Vagina (tissue), 2 donors: ENCODE measurements at places on chromosomes 5 and 9. TPM values are rescaled to one million over a fixed set of nuclear protein-coding genes. Genes with fewer than 3 reads are reported as not detected.

The INSL4 gene
- not detected for total RNA-seq

The SMIM15 gene
- 33.1 TPM for total RNA-seq

The ARL10 gene
- total RNA-seq: 9.8 TPM

The ELAVL2 gene
- 2.2 TPM for total RNA-seq

The GABRB2 gene
- under 0.01 TPM for total RNA-seq

The MLANA gene
- total RNA-seq: not detected

The TRAF1 gene
- total RNA-seq: 6.9 TPM

The FREM1 gene
- total RNA-seq: 2.7 TPM

The NEUROG1 gene
- total RNA-seq: not detected

The BBLN gene
- 134 TPM for total RNA-seq

The WNK2 gene
- 24.8 TPM for total RNA-seq

The PCDHA10 gene
- 0.25 TPM for total RNA-seq

The GPR21 gene
- total RNA-seq: not detected

DNA sequence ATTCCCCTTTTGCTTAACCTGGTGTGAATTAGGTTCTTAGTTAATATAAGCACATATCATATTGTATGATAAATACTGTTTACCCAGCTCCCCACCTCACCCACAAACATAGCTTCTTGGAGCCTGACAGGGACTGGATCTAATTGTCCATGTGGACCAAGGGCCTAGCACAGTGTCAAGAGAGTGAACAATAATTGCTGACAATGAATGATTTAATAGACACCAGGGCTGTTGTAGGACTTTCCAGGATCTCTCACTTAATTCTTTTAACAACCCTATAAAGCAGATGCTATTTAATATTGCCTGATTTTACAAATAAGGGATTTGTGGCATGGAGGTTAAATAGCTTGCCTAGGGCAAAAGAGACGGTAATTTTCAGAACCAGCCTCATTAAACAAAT, 24.8 kb downstream of the AK3 start:
- H3K27me3 ChIP-seq: no peaks in the 10 kb centered on the region
- peaks cover 40% of the 10 kb centered on the region for H3K36me3 ChIP-seq
- no peaks in the 10 kb centered on the region for H3K4me1 ChIP-seq
- H3K4me3 ChIP-seq: no peak overlapping the region
- no peak overlapping the region for H3K27ac ChIP-seq

DNA sequence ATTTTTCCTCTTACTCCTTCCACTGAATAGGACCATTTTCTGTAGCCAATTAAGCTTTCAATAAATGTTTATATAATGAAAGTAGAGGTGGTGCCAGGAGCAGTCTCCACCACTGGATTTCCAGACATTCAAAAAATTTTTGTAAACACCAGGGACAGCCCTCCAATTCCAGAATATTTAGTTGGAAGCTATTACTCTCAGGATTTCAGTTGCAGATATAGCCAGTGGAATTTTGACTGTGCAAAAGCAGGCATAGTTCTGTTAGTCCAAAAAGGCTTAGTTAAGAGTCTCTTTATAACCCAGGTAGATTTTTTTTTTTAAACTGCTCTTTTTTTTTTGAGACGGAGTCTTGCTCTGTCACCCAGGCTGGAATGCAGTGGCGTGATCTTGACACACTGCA, 138.1 kb upstream of the DMRT1 start:
- DNase-seq: no peak
- no peak overlapping the region for H3K4me3 ChIP-seq
- peaks cover 57% of the 10 kb centered on the region for H3K4me1 ChIP-seq
- H3K27me3 ChIP-seq: no peaks in the 10 kb centered on the region
- peak overlapping the region; percentile 33 for H3K27ac ChIP-seq
- no peaks in the 10 kb centered on the region for H3K36me3 ChIP-seq

DNA sequence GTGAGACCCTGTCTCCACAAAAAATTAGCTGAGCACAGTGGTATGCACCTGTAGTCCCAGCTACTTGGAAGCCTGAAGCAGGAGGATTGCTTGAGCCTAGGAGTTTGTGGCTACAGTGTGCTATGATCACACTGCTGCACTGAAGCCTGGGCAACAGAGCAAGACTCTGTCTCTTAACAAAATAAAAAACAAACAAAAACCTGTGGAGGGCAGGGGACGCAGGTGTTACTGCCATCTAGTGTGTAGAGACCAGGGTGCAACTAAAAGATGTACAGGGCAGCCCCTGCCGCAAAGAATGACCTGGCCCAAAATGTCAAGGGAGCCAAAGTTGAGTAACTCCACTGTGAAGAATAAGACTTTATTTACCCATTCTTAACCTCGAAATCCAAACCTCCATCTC, 27.1 kb downstream of the ASPN start:
- H3K27ac ChIP-seq: no peak overlapping the region
- H3K27me3 ChIP-seq: no peaks in the 10 kb centered on the region
- H3K4me3 ChIP-seq: no peak overlapping the region

GRCh38 chr9:105344283-105344682, 99.8 kb downstream of the SLC44A1 start:
- peaks cover 5% of the 10 kb centered on the region for H3K4me1 ChIP-seq
- DNase-seq: no peak
- no peaks in the 10 kb centered on the region for H3K27me3 ChIP-seq
- H3K27ac ChIP-seq: no peak overlapping the region
- H3K4me3 ChIP-seq: no peak overlapping the region

DNA sequence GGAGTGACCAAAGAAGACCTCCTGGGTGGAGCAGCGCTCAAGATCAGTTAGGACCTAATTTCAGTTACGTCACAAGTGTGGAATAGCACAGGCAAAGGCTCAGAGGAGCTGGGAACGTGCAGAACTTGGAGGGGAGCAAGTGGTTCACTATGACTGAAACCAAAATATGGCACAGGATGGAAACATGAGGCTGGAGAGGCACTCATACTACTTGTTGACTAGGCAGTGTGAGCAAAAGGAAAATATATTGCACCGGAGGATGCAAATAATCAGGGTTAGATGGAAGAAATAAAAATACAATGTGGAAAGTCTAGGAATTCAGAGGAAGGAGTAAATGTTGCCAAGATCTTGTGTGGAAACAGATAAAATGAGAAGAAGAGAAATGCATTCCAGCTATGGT, 148.3 kb downstream of the DCP2 start:
- H3K27me3 ChIP-seq: no peaks in the 10 kb centered on the region
- H3K4me1 ChIP-seq: peaks cover 3% of the 10 kb centered on the region
- H3K27ac ChIP-seq: no peak overlapping the region
- no peaks in the 10 kb centered on the region for H3K36me3 ChIP-seq
- no peak overlapping the region for H3K4me3 ChIP-seq

DNA sequence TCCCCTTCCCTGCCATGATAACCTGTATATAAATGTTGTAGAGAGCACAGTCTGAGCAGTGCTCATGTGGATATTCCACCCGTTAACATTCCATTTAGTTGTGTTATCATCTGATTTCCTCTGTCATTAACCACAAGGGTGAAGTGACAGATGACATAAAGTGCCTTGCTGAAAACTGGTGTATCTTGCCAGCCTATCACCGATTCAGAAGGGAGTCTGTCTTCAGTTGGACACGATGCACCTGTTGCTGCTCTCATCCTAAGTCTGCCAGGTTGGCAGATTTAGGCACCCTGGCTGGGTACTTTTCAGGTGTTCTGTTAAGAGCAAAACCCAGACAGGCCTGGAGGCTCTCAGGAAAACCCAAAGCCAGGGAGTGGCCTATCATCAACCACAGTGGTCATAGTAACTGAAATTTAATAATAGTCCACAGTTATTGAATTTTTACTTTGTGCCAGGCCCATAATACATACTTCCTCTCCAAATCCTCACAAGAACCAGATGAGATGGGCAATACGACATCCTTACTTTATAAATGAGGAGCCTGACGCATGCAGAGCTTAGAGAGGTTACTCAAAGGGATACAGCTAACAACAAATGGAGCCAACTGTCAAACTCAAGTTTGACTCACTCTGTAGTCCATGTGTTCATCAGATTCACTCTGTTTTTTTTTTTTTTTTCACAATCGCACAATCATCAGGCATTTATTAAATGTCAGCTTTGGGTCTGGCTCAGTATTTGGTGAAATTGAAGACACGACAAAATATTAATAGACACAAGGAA, 100.7 kb upstream of the SPRY4 start:
- no peak overlapping the region for H3K27ac ChIP-seq
- H3K4me3 ChIP-seq: no peak overlapping the region
- H3K4me1 ChIP-seq: no peaks in the 10 kb centered on the region
- no peak for DNase-seq

DNA sequence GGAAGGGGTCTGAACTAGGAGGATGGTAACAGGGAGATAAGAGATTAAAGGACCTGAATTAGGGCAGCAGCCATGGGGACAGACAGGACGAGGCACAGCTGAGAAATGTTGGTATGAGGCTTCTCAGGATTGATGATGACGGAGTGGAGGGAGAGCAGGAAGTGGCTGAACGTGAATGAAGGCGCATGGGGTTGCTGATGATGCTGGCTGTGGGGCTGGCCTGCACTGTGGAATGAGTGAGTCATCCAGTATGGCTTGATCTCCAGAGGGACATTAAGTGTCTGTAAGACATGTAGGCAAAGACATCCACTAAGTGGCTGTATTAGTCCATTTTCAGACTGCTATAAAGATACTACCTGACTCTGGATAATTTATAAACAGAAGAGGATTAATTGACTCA, 256.4 kb downstream of the ICE1 start:
- H3K4me3 ChIP-seq: no peak overlapping the region
- H3K36me3 ChIP-seq: no peaks in the 10 kb centered on the region
- no peak overlapping the region for H3K27ac ChIP-seq
- peaks cover 19% of the 10 kb centered on the region for H3K4me1 ChIP-seq

DNA sequence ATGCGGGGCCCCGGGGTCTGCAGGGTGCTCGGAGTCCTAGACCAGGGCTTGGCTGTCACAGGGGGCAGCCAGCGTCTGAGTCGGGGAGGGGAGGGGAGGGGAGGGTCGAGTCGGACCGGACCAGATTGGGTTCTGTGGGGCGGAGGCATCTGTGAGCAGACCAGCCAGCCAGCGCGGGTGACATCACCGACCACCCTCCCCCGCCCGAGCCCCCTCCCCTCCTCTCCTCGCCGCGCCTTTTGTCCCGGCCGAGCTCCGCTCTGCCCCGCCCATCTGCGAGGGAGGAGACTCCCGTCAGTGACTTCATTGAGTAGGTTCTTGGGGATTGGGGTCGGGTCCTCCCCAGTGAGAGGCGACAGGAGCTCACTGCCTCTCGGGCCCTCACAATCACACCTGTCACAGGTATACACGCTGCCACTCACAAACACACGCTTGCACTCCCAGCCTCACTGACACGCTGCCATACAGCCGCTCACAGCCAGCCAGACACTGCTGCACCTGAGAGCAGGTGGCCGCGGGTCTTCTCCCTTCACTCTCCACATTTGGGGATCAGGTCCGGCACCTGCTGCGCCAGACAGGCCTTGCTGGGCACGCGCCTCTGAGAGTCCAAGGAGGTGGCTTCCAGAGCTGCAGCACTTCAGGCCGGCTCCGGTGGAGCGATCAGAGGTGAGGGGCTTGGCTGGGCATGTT, 546 bp downstream of the DNAJB5 start:
- no peaks in the 10 kb centered on the region for H3K36me3 ChIP-seq
- no peaks in the 10 kb centered on the region for H3K27me3 ChIP-seq
- H3K27ac ChIP-seq: peak overlapping the region; percentile 90
- H3K4me3 ChIP-seq: peak overlapping the region; percentile 87
- peak; percentile 91 for DNase-seq

- no peak overlapping the region for H3K27ac ChIP-seq
- no peak for DNase-seq
- no peaks in the 10 kb centered on the region for H3K4me1 ChIP-seq
- H3K4me3 ChIP-seq: no peak overlapping the region
- no peaks in the 10 kb centered on the region for H3K27me3 ChIP-seq
Observed at GRCh38 chr5:176188085-176188484, 50.1 kb upstream of the SIMC1 start.

GRCh38 chr5:154791535-154791934, 36.4 kb downstream of the LARP1 start:
- no peak overlapping the region for H3K27ac ChIP-seq
- H3K36me3 ChIP-seq: peaks cover 44% of the 10 kb centered on the region
- no peaks in the 10 kb centered on the region for H3K27me3 ChIP-seq
- DNase-seq: no peak
- H3K4me3 ChIP-seq: no peak overlapping the region
- H3K4me1 ChIP-seq: peaks cover 23% of the 10 kb centered on the region

DNA sequence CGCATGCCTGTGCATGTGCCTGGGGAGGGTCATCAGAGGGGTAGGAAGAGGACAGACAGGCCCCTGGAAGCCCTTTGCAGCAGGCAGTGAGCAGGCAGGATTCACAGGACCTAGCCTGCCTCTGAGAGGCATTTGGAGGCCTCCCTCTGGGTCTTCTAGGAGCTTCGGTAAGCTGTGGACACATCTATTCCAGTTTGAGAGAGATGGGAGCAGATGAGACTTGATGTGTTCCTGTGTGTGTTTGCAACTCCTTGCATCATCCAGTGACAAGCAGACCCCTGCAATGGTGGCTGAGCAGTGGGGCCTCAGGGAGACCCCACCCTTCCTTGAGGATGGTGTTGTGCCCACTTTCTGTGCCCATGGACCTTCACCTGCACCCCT, 64.0 kb downstream of the GADD45G start:
- no peak overlapping the region for H3K4me3 ChIP-seq
- DNase-seq: no peak

DNA sequence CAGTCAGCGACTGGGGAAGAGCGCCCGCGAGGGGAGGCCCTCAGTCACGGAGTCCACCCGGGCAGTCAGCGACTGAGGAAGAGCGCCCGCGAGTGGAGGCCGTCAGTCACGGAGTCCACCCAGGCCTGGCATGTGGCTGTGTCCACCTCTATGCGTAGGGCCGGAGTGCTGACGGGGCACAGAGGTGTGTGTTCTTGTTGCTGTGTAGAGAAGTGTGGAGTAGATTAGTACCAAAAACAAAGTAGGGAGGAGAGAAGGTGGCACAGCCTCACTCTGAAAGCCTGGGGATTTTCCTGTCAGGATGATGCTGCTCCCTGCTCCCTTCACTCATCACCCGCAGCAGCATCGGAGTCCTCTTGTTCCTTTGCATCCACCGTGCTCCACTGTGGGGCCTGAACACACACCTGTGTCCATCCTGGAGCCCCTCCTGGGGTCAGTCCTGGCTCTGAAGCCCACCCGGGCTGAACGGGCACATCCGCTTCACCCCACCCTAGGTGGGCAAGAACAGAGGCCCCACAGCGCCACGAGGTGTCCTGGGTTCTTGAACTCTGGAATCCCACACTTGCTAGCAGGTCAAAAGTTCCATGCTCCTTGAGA, 37.9 kb downstream of the AHRR start:
- H3K27ac ChIP-seq: no peak overlapping the region
- no peak overlapping the region for H3K4me3 ChIP-seq
- peak; percentile 70 for DNase-seq
- no peaks in the 10 kb centered on the region for H3K27me3 ChIP-seq
- H3K36me3 ChIP-seq: no peaks in the 10 kb centered on the region
- no peaks in the 10 kb centered on the region for H3K4me1 ChIP-seq

GRCh38 chr9:8223861-8224260, 424.3 kb upstream of the DMAC1 start:
- no peak overlapping the region for H3K27ac ChIP-seq
- H3K4me1 ChIP-seq: no peaks in the 10 kb centered on the region
- H3K36me3 ChIP-seq: no peaks in the 10 kb centered on the region
- no peak for DNase-seq
- no peaks in the 10 kb centered on the region for H3K27me3 ChIP-seq

GRCh38 chr9:107989099-107989498, 499.5 kb upstream of the KLF4 start:
- H3K4me1 ChIP-seq: no peaks in the 10 kb centered on the region
- DNase-seq: no peak

- H3K36me3 ChIP-seq: no peaks in the 10 kb centered on the region
- H3K27me3 ChIP-seq: no peaks in the 10 kb centered on the region
- no peak for DNase-seq
- H3K27ac ChIP-seq: no peak overlapping the region
Observed at GRCh38 chr5:50559955-50560354, 106.5 kb upstream of the PARP8 start.

GRCh38 chr9:567747-568305, 273.7 kb upstream of the DMRT1 start:
- no peak for DNase-seq
- H3K27me3 ChIP-seq: no peaks in the 10 kb centered on the region
- no peaks in the 10 kb centered on the region for H3K36me3 ChIP-seq
